ENCODE measurements at places on chromosomes 16 and 17.

DNA sequence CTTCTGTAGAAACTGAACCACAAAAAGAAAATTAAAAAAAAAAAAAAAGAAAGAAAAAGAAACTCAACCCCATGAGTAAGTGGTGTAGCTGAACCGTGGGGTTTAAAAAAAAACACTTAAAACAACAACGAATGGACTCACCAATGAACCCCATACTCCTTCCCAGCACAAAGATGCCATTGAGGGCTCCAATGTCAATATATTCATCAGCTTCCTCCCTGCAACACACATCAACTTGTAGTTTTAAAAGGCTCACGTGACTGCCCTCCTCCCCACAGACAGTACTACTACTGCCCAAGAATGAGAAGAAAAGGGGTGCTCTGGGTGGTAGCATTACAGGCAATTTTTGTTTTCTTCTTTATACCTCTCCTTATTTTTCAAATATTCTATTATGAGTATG is 3.3 kb upstream of the KLHL11 start:
- no peak for DNase-seq

DNA sequence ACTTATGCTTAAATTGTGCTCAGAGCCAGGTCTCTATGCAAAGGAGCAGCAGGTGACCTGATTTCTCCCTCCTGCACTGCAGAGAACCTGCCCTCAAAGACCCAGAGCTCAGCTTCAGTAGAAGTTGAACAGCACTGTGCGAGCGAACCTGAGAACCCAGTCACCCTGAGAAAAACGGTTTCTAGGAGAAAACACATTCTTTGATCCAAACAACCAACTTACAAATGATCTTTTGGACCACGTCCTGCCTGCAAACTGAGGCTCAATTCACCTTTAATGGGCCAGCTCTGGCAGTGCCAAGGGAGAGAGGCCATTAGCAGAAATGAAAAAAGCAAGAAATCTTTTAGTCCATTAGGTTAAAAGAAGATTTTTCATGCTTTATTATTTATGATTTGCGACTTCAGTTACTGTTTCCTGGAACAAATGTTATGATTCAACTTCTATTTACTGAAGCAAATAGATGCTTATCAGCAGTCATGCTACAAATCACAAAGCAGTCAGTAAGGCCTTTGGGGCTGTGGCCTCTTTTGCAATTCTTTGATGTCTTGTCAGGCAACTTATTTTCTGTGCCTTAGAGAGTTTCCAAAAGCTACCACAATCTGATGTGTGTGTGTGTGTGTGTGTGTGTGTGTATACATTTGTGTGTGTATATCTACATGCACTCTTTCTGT is 65.7 kb upstream of the LRRC37A3 start:
- no peak for DNase-seq

- no peak for DNase-seq
These were observed 17.1 kb downstream of the GNA13 start for GRCh38 chr17:65039336-65039988.

DNA sequence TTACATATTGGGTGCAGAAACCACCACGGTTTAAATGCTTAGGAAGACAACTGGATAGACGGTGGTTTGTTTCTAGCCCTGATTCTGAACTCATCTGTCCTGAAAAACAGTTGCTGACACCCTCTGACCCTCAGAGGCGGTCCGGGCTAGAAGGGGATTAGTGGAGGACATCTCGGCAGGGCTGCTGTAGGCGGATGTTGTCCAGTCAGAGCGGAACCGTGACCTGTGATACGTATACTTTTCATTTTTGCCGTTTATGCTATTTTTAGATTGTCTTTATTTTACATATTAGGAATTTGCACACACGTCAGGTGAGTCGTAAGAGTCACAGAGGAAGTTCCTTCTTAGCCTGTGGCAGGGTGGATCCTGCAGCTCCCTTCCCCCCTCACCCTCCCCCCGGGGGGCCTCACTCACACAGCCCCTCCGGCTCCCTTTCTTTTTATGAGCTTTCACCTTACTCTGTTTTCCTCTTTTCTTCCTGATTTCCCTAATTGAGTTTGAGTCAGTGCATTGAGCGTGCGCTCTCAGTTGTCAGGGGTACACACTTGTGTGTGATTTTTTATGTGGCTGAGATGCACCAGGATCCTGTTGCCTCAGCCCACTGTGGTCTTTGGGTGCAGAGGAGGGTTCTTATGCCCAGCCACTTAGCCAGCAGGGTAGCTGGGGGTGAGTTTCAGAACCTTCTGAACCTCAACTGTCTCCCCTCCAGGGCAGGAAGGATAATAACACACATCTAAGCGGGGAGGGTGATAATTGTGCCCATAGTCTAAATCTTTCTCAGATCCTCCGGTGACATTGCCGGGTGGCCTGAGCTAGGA is 211.1 kb upstream of the CHMP6 start:
- DNase-seq, result no peak

DNA sequence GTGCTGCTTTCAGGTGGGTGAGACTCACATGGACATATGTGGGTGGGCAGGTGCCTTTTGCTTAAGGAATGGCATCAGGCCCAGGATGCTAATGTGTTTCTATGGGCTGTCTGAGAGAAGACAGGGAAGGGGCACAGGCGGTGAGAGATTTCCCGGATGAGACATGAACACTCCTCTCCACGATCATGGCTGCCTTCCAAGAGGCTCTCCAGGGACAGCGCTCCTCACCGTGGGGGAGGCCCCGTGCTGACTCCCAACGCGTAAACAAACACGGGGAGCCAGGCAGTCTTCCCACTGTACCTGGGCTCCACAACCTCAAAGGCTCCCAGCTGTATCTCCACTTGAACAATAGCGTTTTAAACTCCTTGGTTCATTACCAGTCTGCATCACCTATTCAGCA is 42.8 kb downstream of the CDK5R1 start:
- DNase-seq, result no peak

DNA sequence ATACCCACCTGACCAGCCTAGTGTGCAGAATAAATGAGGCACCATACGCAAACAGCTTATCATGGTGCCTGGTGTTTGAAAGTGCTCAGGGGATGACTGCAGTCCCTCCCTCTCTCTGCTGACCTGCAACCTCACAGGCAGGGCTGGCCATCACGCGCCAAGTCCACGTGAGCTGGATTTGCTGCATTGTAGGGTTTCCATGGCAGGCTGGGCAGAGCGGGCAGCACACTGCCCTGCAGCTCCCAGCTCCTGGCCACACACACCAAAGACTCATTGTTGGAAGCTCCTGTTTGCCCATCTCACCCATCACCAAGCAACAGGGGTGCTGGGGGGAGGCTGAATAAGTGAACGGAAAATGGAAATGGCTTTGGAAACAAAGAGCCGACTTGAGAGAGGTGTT is 81.8 kb downstream of the IRX3 start:
- DNase-seq, result no peak

- no peak for DNase-seq
These were observed 15.7 kb downstream of the ENDOV start for GRCh38 chr17:80430446-80431245.

GRCh38 chr16:24523569-24523968 is 15.8 kb upstream of the RBBP6 start:
- DNase-seq, result no peak

DNA sequence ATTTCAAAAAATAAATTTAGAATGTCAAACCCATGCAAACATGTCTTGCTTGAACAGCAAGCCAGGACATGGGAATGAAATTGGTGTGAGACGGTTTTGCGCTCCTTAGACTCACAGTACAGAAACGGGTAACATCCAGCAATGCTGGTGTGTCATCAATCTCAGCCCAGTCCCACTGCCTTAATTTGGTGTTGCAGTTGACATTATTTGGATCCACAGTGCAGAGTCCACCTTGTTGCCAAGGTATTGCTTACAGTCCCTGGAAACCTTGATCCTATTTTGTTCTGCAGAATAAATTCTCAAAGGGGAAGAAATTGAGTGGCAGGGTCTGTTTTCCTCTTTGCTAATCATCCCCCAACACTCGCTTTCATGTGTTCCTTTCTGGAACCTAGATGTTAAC is 311.6 kb upstream of the MON1B start:
- no peak for DNase-seq

Measured in GM04504 (cell line).